Activated gamma-delta T cell treated with anti-CD3 and anti-CD28 coated beads, Interleukin-2, amount 50 U/mL, for 16 hours (primary cell): ENCODE measurements at places on chromosomes 5 and 9.

GRCh38 chr9:82397534-82397933 is 409.0 kb downstream of the SPATA31D1 start:
- DNase-seq: no peak

- DNase-seq: no peak
These were observed 153.7 kb downstream of the NDUFS4 start for GRCh38 chr5:53713978-53714666.

GRCh38 chr9:135085830-135086546 is 1.5 kb upstream of the OLFM1 start:
- DNase-seq: no peak

- DNase-seq: no peak
These were observed 45.5 kb upstream of the CPLX2 start for GRCh38 chr5:175825893-175826292.

GRCh38 chr5:75648712-75649111 is 37.5 kb downstream of the ANKDD1B start:
- no peak for DNase-seq

DNA sequence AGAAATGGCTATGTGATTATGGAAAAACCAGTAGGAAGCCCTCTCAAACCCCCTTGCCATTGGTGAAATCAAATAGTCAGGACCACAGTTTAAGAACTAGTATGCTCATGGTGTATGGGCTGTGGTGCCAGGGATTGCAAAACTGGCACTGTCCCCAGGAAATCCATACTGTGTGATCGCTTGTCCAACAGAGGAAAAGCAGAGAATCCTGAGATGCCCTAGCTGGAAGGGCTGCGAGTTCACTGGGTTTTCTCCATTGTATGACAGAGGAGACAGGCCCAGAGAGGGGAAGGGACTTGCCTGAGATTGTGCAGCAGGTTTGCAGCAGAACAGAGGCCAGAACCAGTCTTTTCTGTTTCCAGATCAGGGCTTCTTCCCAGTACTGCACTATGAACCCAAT is 12.5 kb downstream of the SEC61B start:
- no peak for DNase-seq

- no peak for DNase-seq
These were observed 14.3 kb upstream of the CACFD1 start for GRCh38 chr9:133445293-133445969.

DNA sequence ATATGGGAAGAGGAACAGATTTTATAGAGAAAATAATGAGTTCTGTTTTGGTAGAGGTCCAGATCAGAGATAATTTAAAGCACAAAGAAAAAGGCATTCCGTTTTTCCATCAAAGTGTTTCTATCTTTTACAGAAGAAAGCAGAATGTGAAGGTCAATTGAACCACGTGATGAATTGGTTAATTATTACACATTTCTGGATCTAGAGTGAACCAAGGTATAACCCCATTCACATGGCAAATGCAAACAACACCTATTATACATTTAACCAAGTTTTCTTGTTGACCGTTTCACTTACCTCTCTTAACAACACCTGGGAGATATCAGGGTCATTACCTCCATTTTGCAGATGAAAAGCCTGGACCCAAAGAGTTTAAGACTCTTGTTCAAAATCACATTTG is 34.9 kb upstream of the ZNF462 start:
- DNase-seq: no peak

- no peak for DNase-seq
These were observed 116.5 kb upstream of the MSX2 start for GRCh38 chr5:174607916-174608315.

DNA sequence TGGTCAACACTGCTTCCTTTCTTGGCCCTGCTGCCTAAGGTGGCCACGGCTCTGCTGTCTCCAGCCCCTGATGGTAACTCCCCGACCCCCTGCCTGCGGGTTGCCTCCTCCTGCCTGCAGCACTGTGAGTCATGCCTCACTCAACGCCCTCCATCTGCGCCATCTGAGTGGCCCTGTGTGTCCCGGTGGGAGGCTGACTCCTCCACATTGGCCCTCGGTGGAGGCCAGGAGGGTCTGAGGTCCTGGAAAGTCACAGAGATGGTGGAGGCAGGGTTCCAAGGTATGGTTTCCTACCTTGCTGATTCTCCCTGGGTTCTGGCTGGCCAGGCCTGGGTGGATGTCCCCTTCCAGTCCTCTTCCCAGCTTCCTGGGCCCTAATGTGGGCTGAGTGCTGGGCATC is 64.5 kb upstream of the ADAMTS2 start:
- no peak for DNase-seq

- peak; percentile 22 for DNase-seq
These were observed 11.3 kb upstream of the DIPK1B start for GRCh38 chr9:136700959-136701667.

DNA sequence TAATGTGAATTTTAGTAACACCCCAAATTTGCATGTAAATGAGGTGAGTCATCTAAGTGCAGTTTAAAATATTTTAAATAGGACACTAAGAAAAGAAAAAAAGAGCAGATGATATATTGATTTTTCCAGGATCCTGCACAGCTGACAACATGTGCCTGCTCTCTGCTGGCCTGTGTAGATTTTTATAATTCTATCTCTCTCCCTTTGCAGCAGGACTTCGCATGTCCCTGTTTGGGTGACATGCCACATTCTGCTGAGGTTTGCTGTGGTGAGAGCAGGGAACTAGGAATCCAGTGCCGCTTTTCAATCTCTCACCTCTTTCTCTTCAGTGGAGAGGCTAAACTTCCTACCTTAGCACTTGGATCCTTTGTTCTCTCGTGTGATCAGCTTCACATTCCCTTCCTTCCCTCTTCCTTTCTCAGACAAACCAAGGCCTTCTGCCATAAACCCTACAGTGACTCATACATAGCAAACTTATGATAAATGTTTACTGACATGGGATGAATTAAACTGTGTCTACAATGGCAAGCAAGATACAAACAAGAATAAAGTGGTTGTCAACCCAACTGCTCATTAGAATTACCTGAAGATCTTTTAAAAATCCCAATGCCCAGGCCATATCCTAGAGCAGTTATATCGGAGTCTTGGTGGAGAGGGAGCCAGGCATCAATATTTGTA is 198.8 kb upstream of the EFNA5 start:
- no peak for DNase-seq

DNA sequence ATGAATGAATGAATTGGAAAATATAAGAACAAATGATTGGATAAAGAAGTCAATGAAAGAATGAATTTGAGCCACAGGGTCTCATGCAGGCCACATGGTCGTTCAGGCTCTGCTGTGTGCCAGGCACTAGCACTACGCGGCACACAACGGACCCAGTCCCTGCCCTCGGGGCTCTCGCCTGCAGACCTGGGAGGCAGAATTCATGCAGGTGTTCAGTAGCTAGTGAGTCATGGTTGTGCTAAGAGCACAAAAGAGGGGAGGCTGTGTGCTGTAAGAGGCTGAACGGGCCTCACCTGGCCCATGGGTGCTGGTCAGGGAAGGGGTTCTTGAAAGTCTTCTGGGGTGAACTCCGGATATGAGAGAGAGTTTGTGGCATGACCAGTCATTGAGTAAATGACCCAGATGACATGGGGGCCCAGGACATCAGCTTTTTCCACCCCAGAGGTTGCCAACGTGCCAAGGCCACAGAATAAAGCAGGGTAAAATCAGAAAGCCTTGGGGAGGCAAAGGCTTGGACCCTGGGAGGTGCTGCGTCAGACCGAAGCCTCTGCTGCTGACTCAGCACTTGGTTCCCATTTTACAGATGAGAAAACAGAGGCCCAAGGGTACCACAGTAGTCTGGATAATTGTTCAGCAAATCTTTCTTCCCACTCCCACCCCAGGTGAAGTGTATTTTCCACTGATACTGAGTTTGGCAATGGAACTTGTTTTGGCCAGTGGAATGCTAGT is 264.3 kb upstream of the MVB12B start:
- no peak for DNase-seq

GRCh38 chr5:172593306-172593705 is 47.8 kb upstream of the NEURL1B start:
- no peak for DNase-seq

- DNase-seq: no peak
These were observed 32.6 kb downstream of the CDKN2A start for GRCh38 chr9:21961569-21961968.

DNA sequence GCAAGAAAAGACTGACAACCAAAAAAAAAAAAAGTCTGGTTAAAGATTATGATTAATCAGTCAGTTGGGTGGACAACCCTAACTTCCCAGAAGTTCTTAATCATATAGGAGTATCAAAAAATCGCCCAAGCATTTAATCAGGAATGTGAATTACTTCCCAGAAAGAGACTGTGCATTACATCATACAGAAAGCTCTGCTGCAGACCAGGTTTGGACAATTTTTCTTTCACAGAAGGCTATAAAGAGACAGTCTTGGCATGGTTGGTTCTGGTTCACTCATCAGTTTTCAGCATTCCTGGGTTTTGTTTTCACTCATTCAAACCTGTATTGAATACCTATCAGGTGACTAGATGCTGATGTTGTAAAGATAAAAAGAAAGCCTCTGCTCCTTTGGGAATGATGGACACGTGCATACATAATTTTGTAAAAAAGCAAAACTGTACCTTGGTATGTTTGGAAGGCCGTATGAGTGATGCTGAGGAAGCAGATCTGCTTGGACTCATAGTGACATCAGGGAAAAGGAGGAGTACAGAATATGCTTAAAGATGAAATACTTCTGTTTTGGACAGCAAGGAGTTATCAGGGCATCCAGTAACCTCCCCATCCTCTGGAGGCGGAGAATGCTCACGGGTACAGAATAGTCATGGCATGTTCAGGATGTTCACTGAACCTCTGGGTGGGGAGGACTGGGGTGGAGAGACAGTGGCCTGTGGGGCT is 178.4 kb downstream of the GNA14 start:
- no peak for DNase-seq

DNA sequence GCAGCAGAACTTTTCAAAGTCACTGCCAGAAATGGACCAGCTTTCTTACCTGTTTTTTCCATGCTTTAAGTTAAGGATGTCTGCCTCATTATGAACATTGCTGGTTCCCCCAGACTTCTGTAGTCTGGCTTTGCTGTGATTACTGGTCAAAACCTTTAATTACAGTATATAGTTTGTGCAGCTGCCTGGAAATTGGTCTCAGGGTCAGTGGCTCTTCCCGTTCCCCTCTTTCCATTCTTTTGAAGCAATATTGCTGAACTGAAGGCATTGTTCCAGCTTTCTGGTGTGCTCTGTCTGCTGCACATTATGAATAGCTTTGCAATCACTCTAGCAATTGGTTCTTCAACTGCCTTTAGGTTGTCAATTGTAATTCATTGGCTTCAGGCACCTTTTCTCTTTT is 206.5 kb downstream of the ARL15 start:
- no peak for DNase-seq

DNA sequence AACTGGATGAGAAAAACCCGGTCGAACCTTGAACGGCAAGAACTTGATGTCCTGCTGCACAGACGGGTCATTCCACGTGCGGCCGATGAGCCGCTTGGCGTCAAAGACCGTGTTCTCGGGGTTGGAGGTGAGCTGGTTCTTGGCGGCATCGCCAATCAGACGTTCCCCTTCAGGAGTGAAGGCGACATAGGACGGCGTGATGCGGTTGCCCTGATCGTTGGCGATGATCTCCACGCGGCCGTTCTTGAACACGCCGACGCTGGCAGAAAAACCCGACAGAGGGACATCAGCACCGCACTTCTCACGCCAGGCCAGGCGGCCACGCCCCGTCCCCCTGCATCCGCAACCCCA is 519 bp downstream of the HSPA5 start:
- no peak for DNase-seq

DNA sequence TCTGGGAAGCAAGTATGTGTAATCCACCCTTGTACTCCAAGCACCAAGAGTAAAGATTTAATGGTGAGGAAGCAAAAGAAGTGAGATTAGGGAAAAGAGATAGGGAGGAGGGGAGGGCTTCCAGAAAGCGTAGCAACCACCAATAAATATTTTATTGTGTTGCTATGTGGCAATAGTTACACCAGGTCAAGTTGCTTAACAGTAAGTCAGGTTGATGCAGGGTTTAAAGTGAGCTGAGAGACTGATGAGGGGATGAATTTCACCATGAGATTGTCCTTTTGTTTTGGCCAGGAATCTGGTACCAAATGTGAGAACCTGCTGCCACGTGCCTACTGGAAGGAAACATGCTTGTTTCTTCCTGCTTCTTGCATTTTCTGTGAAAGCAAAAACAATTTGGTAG is 62.7 kb downstream of the PCSK5 start:
- DNase-seq: no peak

DNA sequence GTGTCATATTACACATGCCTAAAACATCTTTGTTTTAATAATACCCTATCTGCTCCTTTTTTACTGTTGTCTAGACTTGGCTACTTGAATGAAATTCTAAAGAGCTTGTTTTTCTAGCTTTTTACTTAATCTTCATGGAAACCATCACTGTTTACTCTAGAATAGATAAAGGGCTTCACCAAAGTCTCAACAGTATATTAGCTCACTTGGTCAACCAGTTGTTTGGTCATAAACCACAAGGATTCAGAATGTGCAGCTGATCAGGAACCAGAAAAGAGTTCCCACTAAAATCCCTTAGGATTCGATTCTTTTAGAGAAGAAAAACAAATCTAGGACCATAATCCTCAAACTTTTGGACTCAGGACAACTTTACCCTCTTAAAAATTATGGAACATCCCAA is 38.0 kb downstream of the CDO1 start:
- DNase-seq: no peak

DNA sequence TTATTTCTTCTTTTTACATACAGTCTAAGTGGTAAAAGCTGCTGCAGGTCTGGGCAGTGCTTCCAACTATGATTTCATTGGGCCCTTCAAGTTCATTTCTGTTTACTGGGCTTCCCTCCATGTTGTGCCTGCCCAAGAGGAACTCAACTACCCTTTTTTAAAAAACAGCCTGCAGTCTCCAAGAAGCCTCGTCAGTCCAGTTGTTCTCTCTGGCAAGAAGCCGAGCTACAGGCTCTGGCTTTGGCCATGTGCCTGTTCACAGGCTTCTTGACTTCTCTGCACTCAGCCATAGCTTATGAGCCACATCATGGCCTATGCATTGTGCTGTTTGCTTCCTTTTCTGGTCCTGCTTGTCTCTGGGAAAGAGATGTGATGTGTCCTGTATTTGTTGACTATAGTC is 119.7 kb upstream of the PJA2 start:
- no peak for DNase-seq

GRCh38 chr9:109499093-109499630 is 1.1 kb upstream of the PTPN3 start:
- DNase-seq: no peak

DNA sequence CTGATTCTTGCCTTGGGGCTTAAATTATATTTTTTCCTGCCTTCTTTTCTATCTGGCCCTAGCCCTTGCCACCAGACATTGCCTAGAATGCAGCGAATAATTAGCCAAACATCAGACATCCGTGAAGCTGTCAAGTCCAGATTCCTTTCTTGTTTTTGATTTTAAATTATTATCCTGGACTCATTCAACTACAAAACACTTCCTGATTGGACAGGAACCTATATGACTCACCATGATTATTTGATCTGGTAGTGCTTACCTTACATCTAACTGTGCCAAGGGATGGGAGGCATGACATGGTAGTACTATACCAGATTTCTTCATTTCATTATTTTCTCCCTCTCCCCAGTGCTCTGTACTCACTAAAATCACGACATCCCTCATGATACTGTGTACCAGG is 829.6 kb downstream of the TLR4 start:
- no peak for DNase-seq

- DNase-seq: no peak
These were observed 24.3 kb downstream of the ISOC1 start for GRCh38 chr5:129118826-129119225.

GRCh38 chr5:4221048-4221447 is 625.4 kb downstream of the IRX1 start:
- no peak for DNase-seq

GRCh38 chr9:28927691-28928090 is 1354.4 kb upstream of the C9orf72 start:
- DNase-seq: no peak
